ENCODE measurements at places on chromosomes 5 and 9.

DNA sequence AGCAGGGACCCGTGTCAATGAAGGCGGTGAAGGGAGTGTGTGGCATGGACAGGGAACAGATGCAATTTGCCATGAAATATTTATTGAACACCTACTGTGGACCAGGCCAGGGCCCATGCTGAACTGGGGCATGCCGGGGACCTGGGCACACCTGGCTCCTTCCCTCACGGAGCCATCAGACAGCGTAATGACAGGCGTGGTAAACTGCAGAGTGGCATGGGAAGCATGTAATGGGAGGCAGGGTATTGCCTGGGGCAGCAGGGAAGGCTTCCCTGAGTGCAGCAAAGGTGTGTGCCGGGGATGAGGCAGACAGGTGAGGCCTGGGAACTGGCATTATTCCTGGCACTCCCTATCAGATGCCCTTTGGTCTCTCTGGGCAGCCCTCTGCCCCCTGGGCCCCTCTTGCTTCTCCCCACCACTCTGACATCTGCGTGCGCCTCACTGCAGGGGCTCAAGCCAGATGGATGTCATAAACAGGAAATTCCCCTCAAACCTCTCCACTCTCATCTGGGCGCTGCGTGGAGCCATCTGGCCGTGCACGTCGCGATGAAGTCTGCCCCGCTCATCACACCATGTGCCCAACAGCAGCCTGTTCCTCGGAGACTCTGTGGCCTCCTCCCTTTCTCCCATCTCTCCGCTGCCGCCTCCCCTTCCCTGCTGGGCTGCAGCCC is 67.6 kb downstream of the HMCN2 start:
- no peak for DNase-seq

DNA sequence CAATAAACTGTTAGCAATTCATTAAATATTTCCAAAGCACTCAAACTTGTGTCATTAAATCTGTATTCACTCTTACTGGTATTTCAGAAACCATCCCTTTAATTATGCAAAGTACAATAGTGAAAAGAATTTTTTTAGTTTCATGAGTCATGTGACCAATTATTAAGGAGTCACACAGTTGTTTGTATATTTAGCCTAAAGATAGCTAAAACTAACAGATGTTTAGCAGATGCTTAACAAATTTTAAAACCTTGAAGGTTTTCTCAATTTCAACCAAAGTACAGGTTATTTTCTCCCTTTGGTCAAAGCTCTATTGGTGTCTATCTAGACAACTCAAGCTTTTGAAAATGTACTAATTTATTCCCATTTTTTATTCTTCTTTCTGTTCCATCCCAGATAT is 44.1 kb downstream of the PJA2 start:
- DNase-seq, result no peak

DNA sequence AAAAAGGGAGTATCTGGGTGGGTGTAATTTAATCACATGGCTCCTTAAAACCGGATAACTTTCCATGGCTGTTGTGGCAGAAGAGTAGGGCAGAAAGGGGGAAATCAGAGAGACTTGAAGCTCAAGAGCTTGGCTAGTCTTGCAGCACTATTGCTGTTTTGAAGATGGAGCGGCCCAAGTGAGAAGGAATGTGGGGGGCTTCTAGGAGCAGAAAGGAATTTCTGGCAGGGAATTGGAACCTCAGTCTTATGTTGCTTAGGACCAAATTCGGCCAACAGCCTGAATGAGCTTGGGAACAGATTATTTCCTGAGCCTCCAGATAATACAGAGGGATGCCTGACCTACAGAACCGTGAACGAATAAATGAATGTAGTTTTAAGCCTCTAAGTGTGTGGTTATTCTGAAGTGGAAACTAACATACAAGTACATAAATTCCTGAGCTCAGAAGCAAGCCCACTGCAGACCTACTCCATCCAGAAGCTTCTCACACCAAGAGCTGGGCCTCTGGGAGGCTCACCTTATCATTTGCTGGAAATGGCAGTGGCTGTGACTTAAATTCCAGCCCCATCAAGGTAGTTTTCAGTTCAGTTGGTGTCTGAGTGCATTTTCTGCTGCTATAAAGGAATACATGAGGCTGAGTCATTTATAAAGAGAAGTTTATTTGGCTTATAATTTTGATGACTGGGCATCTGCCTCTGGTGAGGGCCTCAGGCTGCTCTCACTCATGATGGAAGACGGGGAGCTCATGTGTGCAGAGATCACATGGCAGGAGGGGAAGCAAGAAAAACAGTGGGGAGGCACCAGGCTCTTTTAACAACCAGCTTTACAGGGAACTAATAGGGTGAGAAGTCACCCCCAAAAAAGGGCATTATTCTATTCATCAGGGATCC is 15.3 kb upstream of the TMEM174 start:
- no peak for DNase-seq

- DNase-seq, result peak; percentile 78
These were observed 60.6 kb downstream of the SHB start for GRCh38 chr9:38008168-38009034.

DNA sequence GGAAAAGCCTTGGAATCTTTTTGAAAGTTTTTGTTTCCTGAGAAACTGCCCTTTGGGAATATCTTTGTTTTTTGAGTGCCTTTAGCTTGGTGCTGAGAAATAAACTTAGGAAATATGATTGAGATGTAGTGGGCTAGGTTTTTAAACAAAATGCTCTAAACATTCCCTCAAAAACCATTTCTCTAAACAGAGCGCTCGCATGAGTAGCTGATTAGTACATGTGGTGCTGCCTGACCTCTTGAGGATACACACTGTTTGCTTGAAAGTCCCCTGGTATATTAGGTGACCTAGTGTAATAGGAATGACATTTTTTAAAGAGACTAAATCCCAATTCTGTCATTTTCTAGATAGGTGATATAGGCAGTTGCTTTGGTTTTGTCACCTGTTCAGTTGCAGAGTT is 132.3 kb downstream of the ADAMTSL1 start:
- DNase-seq, result no peak
